NCI-H2081 treated with DMSO at 0.1 percent for 48 hours (cell line): ENCODE measurements at places on chromosomes 2 and 18.

GRCh38 chr2:98381494-98381893 lies 35.2 kb downstream of the CNGA3 start:
- DNase-seq: no peak

- DNase-seq: no peak
Measured at GRCh38 chr2:28391564-28392296, 928 bp upstream of the FOSL2 start.

- no peak for DNase-seq
Measured at GRCh38 chr2:201797175-201797840, 9.0 kb upstream of the CDK15 start.

GRCh38 chr2:128701418-128701817 lies 382.8 kb upstream of the HS6ST1 start:
- no peak for DNase-seq

- no peak for DNase-seq
Measured at GRCh38 chr2:96408616-96409015, 73.0 kb downstream of the NCAPH start.
